ENCODE measurements at places on chromosomes 6 and 20.

DNA sequence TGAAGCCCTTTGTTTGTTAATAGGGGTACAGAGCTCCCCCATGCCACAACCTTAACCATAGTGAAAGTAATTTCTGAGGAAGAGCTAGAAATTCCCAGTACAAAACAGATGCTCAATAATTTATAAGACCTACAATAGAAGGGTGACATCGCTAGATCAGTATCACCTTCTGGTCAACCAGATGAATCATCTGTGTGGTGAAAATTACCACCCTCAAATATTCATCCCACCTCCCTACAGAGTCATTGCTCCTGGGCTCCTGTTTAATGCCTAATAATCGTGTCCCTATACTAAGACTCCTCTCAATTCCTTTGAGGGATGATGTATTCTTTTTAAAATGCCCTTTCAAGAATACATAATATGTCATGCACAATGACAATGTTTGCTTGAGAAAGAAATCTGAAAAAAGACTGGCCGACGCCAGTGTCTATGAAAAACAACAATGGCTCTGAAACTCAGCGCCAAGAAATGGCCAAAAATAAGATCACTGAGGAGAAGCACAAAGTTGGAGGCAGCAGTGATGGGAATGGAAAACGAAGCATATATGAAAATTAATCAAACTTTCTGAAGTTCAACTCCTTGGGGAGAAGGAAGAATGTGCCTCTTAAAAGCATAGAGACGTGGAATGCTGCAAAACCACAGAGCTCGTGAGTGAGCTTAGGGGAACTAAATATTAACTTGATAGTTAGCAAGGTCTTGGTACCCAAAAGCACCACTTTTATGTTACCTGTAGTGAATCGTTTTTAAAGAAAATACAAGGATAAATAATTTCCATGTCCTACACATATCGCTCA lies 11.0 kb upstream of the ADGRF5 start:
- DNase-seq, result no peak

- no peak for DNase-seq
These were observed 49.4 kb downstream of the PYGB start for GRCh38 chr20:25297141-25297905.

- peak; percentile 27 for DNase-seq
These were observed 251.5 kb upstream of the TCF21 start for GRCh38 chr6:133637436-133637835.

DNA sequence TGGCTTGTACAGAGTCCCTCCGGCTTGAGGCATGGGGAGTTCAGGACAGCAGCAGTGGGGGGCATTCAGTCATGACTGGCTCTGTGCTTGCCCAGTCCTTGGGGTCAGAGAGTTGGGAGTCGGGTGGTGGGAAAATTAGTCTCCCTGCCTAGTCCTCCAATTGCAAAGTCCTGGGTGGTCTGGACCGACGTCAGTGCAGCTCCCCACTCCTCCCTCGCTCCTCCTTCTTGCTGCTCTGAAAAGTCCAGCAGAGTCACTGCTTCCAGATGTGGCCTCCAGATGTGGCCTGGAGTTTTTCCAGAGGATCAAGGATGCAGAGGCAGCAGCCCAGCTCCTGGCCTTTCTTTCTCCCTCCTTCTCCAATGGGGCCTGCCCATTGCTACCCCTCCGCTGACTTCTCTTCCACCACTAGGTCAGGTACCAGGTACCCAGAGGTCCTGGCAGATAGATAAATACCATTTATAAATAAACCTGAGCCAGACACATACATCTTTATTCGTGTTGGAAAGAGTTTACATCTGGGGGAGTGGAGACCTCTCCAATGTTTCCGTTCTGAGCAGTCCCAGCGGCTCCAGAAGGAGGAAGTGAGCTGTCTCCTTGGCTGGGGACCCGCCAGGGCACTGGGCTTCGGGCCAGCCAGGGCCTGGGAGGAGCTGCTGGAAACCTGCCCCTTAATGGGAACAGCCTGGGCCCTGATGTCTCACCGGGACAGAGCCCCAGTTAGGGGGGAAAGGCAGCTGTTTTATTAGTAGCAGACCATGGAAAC lies 49.0 kb upstream of the RNF24 start:
- peak; percentile 83 for DNase-seq

DNA sequence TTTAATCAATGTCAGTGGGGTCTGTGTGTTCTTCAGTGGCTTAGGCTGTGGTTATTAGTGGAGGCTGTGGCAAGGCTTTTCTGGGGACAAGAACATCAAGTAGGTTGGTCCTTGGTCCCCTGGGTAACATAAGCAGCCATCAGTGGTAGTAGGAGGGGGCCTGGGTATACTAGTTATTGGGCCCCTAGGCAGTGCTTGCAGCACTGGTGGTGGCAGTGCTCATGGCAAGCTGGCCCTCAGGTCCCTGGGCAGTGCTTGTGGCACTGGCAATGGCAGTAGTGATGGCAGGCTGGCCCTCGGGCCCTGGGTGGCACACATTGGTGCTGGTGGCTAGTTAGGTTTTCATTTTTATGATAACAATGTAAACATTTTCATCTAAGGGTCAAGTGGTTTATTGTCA lies 32.5 kb upstream of the MAS1 start:
- no peak for DNase-seq

DNA sequence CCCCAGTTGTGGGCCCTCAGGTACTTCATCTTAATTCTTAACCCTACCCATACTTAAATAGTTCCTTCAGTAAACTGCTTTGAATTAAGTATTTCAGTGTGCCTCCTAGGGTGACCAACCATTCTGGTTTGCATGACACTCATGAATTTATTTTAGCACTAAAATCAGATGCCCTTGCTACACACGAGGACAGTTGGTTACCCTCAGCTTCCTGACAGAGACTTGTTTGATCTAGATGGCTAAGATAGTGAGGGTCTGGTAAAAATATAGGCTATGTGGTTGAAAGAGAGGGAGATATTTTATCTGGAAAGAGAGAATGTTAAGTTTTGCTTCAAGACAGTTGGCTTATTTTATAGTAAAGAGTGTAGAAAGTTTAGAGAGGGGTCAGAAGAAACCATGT lies 10.6 kb downstream of the PGK2 start:
- no peak for DNase-seq

- peak; percentile 51 for DNase-seq
These were observed 571 bp downstream of the CSNK2B start for GRCh38 chr6:31666337-31666965.

GRCh38 chr6:111752476-111752875 lies 120.8 kb downstream of the FYN start:
- DNase-seq, result no peak

DNA sequence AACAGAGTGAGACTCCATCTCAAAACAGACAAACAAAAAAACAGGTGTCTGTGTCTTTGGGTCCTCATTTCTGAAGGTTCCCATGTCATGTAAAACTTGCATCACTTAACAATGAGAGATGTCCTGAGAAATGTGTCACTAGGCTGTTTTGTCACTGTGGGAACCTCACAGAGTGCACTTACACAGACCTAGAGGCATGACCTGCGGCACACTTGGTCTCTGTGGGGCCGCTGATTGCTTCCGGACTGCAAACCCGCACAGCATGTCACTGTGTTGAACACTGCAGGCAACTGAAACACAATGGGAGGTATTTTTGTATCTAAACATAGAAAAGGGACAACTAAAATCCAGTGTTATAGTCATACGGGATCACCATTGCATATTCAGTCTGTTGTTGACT lies 42.3 kb upstream of the TMEM181 start:
- no peak for DNase-seq

DNA sequence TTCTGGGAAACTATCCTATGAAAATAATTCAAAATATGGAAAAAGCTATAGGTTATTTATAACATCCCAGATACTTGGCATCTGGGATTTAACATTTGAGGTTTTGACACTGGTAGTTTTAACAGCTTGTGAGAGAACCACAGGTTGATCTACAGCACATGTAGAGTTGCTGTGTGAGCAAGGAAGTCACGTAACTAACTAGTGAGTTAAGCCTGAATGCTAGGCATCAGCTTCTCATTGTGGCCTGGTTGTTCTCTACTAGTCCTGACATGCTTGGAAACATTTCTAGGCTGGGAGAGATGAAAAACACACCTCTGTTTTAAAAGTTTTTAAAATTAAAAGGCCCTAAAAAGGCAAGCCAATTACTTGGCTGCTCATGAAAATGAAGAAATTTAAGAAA lies 28.2 kb downstream of the ESF1 start:
- DNase-seq, result no peak

- no peak for DNase-seq
These were observed 101.2 kb upstream of the SYNDIG1 start for GRCh38 chr20:24368253-24368652.

- peak; percentile 29 for DNase-seq
These were observed 89.2 kb downstream of the TXNDC5 start for GRCh38 chr6:7821426-7821825.

- DNase-seq, result no peak
These were observed 66.6 kb upstream of the TAB2 start for GRCh38 chr6:149250951-149251350.

DNA sequence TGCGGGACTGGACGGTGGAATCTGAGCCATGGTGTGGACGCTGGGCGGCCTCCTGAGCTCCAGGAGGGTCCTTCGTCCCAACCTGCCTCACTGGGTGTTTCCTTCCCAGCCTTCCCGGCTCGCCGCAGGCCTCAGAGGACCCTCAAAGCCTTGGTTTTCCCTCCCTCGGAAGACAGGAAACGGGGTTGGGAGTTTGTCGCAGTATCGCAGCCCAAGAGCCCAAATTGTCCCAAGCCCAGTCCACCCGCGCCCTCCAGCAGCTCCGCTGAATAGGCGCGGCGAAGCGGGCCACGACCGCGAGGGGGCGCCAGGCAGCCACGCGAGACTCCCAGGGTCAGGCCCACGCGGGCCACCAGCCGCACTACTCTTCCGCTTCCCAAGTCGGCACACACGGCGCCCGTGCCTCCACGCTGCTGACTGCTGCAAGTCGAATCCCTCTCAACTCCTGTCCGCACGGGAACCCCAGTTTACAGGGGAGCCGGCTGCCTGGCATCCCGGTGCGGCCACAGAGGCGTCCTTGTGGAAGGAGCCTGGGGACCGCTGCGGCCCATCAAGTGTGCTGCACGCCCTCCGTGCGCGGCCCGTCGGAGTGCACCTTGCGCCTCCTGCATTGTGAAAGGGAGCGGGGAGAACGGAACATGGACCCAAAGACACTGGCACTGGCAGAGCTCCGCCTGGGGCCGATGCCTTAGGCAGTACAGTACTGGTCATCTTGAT lies 40.4 kb upstream of the HMGA1 start:
- DNase-seq, result peak; percentile 57

GRCh38 chr20:58843128-58843556 lies 7.6 kb downstream of the GNAS-AS1 start:
- no peak for DNase-seq

DNA sequence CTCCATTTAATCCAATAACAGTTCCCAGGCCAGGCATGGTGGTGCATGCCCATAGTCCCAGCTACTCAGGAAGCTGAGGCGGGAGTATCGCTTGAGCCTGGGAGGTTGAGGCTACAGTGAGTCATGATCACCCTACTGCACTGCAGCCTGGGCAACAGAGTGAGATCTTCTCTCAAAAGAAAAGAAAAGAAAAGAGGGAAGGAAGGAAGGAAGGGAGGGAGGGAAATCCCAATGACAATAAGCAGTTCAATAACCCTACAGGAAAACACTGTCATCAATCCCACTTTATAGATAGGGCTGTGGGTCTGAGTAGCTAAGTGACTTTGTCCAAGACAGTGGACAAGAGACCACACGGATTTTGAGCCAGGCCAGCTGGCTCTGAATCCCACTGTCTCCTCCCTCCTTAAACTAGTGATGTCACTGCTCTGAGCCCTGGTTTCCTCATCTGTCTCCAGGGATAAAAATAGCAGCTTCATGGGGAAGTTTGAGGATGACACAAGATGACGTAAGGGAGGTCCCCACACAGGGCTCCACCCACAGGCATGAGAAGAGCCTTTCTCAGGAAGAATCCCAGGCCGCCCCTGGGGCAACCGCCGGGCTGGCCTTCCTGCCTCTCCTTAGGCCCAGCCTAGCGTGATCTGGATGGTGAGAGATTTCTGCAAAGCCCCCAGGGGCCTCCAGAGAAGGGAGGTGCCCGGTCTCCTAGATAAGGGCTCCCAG lies 7.2 kb upstream of the TRIB3 start:
- peak; percentile 90 for DNase-seq

- no peak for DNase-seq
These were observed 442.6 kb upstream of the PTCHD4 start for GRCh38 chr6:48553467-48554189.

- DNase-seq, result no peak
These were observed 55.5 kb downstream of the ZHX3 start for GRCh38 chr20:41261790-41262717.

DNA sequence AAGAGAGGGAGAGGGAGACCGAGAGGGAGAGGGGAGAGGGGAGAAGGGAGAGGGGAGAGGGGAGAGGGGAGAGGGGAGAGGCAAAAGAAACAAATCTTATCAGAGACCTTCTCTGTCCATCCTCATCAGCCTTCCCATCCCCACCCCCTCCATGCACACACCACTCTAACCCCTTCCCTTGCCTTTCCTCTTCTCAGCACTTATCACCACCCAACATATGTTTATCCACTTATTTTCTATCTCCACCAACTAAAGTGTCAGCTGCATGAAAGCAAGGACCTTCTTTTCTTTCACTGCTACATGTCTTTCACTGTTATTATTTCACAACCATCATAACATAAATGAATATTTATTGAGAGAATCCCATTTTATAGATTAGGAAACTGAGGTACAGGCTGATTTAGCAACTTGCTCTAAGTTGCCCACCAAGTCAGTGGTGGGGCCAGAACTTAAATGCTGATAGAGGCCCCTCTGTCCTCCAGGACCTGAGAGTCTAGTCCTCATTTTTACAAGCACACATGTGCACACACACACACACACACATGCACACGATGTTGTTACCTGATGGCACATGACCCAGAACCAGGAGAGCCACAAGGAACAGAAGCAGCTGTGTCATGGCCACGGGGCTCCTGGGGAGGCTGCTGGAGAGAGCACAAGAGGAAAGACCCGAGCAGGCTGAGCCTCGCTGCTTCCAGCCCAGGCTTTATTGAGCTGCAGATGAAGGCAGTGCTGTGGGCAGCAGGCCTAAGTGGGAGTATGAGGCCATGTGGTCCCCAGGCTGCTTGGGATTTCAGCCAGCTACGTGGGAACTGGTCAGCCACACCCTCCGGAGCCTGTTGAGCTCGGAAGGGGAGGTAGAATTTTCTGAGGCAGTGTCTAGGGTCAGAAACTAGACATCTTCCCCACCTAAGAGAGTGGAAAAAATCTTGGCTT lies 2.3 kb downstream of the DEFB124 start:
- DNase-seq, result no peak

- DNase-seq, result peak; percentile 63
These were observed 4.6 kb upstream of the TXNDC5 start for GRCh38 chr6:7914991-7915789.

DNA sequence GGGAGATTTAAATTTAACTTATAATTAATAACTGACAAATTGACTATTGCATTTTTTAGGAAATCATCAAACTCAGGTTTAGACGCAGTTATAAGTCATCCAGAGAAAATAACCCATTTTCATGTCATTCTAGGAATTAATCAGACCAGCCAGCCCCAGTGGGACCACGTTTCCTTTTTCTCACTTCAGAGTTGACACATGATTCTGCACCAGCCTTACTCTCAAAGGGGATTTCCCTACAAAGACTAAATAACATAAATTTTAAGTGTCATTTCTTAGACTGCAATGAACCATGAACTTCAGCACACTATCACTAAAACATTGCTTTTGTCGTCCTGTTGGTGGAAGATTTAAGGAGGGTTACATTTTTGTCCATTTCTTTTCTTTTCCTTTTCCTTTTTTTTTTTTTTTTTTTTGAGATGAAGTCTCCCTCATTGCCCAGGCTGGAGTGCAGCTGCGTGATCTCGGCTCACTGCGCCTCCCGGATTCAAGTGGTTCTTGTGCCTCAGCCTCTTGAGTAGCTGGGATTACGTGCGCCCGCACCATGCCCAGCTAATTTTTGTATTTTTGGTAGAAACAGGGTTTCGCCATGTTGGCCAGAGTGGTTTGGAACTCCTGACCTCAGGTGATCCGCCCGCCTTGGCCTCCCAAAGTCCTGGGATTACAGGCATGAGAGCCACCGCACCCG lies 3.6 kb downstream of the IPCEF1 start:
- no peak for DNase-seq
